ENCODE measurements at places on chromosomes 1 and 21.

GRCh38 chr1:91685994-91686393, 185.3 kb downstream of the CDC7 start:
- DNase-seq, result no peak

- no peak for DNase-seq
Measured at GRCh38 chr1:2324553-2325366, 66.6 kb downstream of the MORN1 start.

- DNase-seq, result no peak
Measured at GRCh38 chr1:157144509-157144908, 6.3 kb upstream of the ETV3 start.

DNA sequence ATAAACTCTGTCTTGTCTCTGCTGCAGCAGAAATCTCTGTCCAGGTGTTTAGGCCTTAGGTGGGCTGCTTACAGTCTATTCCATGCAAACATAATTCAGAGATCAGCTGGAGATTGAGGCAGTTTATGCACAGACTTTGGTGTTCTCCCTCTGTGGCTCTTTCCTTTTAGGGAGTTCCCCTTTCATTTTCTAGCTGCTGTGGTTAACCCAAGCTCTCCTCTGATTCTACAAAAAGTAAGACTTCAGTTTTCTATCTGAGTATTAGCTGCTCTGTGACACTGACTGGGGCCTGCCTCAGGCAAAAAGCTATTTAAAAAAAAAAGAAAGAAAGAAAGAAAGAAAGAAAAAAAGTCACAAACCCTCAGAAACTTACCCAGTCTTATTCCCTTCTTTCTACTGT, 211.1 kb downstream of the CAMTA1 start:
- no peak for DNase-seq

- no peak for DNase-seq
Measured at GRCh38 chr1:190144650-190145049, 333.0 kb downstream of the BRINP3 start.

- no peak for DNase-seq
Measured at GRCh38 chr1:145782272-145783099, 41.4 kb downstream of the RNF115 start.

- no peak for DNase-seq
Measured at GRCh38 chr21:26941421-26941820, 25.5 kb downstream of the ADAMTS5 start.

DNA sequence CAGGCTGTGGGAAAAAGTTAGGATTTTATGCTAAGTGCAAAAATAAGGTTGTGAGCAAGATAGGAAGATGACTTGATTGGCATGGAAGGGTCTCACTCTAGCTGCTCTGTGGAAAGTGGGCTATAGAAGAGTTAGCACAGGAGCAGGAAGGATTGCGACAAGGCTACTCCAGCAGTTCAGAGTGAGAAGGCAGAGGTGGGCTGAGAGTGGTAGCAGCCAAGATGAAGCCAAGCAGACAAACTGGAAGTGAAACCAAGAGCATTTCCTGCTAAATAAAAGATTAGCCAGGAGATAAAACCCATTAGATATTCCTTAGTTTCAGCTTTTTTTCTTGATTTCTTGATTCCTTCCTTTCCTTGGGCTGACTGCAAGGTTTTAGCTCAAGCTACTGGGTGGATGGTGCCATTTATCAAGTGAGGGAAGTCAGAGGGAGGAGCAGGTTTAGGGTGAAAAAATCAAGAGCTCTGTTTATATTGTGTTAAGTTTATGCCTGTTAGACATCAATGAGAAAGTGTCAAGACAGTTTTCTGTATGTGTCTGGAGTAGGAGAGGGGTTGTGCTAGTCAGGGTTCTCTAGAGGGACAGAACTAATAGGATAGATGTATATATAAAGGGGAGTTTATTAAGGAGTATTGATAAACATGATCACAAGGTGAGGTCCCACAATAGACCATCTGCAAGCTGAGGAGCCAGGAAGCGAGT, 33.1 kb upstream of the ZNF644 start:
- DNase-seq, result no peak
